Stimulated activated CD4-positive, alpha-beta T cell treated with anti-CD3 and anti-CD28 coated beads, Interleukin-15, amount 100 ng/mL, for 1 hour (primary cell): ENCODE measurements at places on chromosomes 2 and 18.

DNA sequence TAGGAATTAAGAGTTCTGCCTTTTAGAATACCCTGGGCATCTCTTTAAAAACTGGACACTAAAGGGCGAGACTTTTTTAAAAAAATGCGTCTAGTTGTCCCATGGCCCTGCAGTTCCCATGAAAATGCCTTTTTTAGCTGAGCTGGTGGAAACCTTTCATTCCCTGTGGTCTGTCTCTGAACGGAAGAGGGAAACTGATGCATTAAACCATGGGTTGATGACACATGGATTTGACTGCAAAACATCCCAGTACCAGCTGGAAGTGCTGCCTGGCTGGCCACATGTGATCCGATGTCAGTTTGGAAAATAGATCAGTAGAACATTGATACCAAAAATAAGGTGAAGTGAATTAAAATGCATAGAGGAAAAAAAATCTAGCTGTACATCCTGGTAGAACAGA lies 129.2 kb downstream of the MYO1B start:
- no peak for DNase-seq

- no peak for DNase-seq
These were observed 100.9 kb downstream of the MTCL1 start for GRCh38 chr18:8806100-8806797.

GRCh38 chr2:175430236-175430635 lies 248.7 kb upstream of the ATP5MC3 start:
- no peak for DNase-seq

DNA sequence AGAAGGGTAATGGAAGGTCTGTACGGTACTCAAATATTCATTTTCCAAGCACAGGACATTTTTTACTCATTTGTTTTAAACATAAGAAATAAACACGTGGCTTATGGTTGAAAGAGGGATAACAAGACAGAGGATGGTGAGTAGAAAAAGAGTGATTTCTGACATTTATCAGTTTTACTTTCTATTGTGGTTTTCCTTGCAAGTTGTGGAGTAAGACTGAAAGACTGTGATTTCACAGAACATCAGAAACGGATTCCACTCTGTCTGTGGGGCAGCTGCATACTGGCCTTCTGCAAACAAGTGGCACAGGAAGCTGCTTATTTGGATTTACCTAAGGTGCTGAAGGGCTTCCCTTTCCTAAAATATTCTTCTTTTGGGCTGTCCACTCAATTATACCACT lies 122.2 kb upstream of the ITGB6 start:
- DNase-seq = no peak

DNA sequence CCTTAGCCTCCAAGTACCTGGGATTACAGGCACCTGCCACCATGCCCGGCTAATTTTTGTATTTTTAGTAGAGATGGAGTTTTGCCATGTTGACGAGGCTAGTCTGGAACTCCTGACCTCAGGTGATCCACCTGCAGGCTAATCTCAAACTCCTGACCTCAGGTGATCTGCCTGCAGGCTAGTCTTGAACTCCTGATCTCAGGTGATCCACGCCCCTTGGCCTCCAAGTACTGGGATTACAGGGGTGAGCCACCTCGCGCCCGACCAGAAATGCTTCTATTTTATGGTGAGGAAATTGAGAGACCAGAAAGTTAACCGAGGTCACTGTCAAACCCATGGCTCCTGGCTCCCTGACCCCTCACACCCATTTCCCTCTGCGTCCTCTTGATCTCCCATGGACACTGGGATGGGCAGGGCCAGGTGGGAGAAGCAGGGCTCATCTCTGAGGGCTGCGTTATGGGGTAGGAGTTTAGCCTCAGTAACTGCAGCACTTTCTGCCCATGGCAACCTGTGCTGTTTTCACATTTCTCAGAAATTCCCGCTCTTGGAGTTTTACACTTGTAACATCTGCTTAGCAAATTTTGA lies 210.0 kb downstream of the AGAP1 start:
- DNase-seq = no peak

- no peak for DNase-seq
These were observed 206.6 kb upstream of the RBMS1 start for GRCh38 chr2:160700021-160700814.

DNA sequence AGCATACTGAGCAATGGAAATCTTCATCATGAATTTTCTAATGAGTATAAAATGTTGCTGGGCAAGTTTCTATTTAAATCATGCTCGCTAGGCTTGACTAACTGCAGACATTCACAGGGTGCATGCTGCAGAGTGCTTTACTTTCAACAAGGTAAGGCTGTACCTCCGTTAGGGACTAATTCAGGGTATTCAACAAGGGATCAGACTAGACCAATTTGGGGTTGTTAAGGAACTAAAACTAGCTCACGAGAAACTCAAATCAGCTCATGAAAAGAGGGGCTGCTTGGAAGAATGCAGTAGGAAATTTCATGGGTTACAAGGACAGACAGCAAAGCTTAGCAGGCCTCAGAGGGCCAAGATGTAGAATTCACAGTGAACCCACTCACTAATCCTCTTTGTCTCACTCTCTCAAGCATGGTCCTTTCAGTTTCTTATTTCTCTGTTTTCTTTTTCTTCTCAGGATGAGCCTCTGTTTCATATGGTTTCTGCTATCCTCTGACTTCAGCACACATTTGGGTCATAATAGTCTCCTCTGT lies 2.2 kb downstream of the MYO3B start:
- DNase-seq = no peak

DNA sequence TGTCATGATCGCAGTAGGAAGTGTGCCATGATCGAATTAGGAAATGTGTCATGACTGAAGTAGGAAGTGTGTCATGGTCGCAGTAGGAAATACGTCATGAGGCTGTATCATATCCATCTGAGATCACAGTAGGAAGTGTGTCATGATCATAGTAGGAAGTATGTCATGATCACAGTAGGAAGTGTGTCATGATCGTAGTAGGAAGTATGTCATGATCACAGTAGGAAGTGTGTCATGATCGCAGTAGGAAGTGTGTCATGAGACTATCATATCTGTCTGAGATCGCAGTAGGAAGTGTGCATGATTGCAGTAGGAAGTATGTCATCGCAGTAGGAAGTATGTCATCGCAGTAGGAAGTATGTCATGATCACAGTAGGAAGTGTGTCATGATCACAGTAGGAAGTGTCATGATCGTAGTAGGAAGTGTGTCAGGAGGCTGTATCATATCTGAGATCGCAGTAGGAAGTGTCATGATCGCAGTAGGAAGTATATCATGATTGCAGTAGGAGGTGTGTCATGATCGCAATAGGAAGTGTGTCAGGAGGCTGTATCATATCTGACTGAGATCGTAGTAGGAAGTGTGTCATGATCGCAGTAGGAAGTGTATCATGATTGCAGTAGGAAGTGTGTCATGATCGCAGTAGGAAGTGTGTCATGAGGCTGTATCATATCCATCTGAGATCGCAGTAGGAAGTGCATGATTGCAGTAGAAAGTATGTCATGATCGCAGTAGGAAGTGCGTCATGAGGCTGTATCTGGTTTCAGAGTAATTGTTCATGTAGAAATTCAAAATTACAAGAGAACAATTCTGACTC lies 56.4 kb upstream of the NFATC1 start:
- no peak for DNase-seq
